ENCODE measurements at places on chromosomes 1 and 21. TPM values are rescaled to one million over a fixed set of nuclear protein-coding genes. Genes with fewer than 3 reads are reported as not detected.

CACHD1 gene
- total RNA-seq = 40.8 TPM

LDLRAD1 gene
- not detected for total RNA-seq

- H3K4me3 ChIP-seq = peak overlapping the region; percentile 87
- H3K27ac ChIP-seq = no peak overlapping the region
- DNase-seq = no peak
- peaks cover 8% of the 10 kb centered on the region for H3K4me1 ChIP-seq
Measured at GRCh38 chr1:31772669-31773248, 8.6 kb upstream of the ADGRB2 start.

DNA sequence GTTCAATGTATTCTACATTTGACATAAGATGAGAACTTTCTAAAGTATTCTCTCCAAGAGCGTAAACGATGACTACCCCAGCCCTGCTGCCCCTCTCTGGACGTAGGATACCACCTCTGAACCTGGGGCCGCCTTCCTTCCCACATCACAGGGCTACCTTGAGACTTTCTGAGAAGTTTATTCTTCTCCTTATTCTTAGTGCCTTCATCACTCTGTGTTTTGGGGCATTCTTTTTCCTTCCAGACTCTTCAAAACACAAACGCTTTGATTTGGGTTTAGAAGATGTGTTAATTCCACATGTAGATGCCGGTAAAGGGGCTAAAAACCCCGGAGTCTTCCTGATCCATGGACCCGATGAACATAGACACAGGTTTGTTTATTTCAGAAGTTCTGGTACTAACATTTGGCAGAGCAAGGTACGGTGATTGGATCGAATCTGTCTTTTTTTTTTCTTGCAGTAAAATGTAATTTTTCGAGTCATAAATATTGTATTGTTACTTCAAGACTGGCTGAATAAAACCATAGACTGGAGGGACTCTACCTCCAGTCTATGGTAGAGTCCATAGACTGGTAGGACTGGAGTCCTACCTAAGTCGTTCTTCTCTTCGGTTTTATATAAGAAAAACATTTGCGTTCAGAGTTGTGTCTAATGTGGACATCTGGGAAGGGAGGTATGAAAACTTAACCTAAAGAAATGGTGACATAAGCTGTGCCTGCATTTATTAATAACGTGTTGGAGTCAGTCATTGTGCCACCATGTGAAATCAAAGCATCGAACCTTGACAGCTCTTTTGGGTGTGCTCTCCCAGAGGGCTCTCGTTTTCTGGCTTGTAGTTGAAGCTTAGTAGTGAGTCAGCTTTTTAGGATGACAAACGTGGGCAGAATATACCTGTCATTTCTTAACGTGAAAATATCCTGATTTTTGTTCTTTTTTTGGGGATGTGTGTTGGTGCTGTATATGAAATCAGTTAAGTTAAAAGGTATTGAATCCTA lies 1.2 kb downstream of the MAN1A2 start:
- DNase-seq = no peak
- peaks cover 59% of the 10 kb centered on the region for H3K4me1 ChIP-seq

- no peaks in the 10 kb centered on the region for H3K4me1 ChIP-seq
- no peaks in the 10 kb centered on the region for H3K36me3 ChIP-seq
- no peak overlapping the region for H3K4me3 ChIP-seq
- peaks cover 32% of the 10 kb centered on the region for H3K27me3 ChIP-seq
- DNase-seq = no peak
Measured at GRCh38 chr1:29878501-29878900, 642.2 kb downstream of the PTPRU start.

GRCh38 chr1:247966532-247967204 lies 1.6 kb downstream of the OR2AK2 start:
- H3K36me3 ChIP-seq = no peaks in the 10 kb centered on the region
- H3K27me3 ChIP-seq = no peaks in the 10 kb centered on the region
- no peak overlapping the region for H3K4me3 ChIP-seq
- no peak for DNase-seq
- H3K27ac ChIP-seq = no peak overlapping the region
- H3K4me1 ChIP-seq = no peaks in the 10 kb centered on the region

DNA sequence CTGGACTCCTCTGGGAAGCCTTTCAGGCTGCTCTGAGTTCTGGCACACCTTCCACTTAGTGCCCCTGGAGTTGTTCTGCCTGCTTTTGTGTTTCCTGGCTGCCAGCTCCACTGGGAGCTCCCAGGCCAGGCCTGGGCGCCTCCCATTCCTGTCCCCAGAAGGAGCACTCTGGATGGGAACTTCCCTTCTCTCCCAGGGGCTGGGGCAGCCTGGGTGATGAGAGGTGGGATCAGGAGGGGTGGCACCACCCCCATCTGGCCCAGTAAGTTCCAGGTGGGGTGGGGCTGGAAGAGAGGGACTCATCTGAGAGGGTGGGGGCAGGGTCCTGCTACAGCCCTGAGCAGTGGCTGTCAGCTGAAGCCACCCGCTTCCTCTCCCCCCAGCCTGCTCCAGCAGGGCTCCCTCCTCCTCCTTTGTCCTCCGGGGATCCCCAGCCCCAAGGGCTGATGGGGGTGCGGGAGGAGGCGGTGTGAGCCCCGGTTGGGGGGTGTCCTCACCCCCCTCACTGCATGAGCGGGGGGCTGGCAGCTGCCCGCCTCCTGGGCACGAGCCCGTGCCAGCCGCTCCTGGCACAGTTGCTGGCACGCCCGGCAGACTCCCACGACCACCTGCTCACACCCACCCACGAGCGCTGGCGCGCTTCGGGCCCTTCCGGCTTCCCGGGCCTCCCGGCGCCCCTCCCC lies 4.7 kb downstream of the FOXO6 start:
- H3K36me3 ChIP-seq = no peaks in the 10 kb centered on the region
- peaks cover 68% of the 10 kb centered on the region for H3K27me3 ChIP-seq
- no peak overlapping the region for H3K4me3 ChIP-seq
- no peak overlapping the region for H3K27ac ChIP-seq
- no peak for DNase-seq
- peaks cover 4% of the 10 kb centered on the region for H3K4me1 ChIP-seq

All from neural crest cell (in vitro differentiated cells).